ENCODE measurements at places on chromosomes 3 and 15. TPM values are rescaled to one million over a fixed set of nuclear protein-coding genes. Genes with fewer than 3 reads are reported as not detected.
A peak's percentile ranks its signal among the peaks of the same experiment; 100 is the strongest.

- no peak for DNase-seq
- no peaks in the 10 kb centered on the region for H3K4me1 ChIP-seq
- peaks cover 27% of the 10 kb centered on the region for H3K27me3 ChIP-seq
- H3K4me3 ChIP-seq = no peak overlapping the region
Observed at GRCh38 chr15:70344666-70345065, 246.9 kb upstream of the TLE3 start.

DNA sequence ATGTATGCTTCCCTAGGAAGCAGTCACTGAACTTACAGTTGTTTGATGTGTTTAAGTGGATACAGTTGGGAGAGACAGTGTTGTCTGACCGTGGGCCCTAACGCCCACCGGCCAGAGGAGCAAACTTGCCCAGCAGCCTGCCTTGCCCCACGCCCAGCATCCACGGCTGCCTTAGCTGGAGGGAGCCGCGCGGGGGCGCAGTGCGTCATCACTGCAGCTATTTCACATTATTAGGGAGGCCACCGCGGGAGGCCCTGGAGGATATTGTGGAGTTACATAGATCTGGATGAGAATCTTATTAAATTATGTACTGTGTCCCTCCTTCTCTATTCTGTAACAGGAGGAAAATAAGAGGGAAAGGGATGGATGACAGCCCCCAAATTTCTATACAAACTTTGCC is 267.2 kb downstream of the GABRG3 start:
- no peaks in the 10 kb centered on the region for H3K36me3 ChIP-seq
- no peak overlapping the region for H3K27ac ChIP-seq
- no peaks in the 10 kb centered on the region for H3K4me1 ChIP-seq
- H3K4me3 ChIP-seq = no peak overlapping the region
- H3K27me3 ChIP-seq = no peaks in the 10 kb centered on the region

DNA sequence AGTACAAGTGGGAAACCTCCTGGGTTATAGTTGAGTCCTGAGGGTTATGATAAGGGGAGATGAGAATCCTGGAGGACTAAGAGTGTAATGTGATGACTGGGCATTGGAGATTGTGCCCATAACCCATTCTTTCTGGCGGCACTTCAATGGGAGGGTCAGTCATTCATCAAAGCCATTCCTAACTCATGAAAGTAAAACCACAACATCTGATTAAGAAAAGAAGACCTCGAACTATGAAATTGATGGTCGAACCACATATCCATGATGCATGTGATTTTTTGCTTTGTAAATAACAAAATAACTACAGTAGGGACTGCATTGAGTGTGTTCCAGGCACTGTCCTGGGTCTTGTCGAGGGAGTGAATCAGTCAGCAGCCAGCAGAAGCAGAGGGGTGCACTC is 215.1 kb downstream of the SHQ1 start:
- H3K4me3 ChIP-seq = no peak overlapping the region
- DNase-seq = no peak
- H3K27me3 ChIP-seq = peaks cover 25% of the 10 kb centered on the region

- no peak overlapping the region for H3K4me3 ChIP-seq
- no peaks in the 10 kb centered on the region for H3K36me3 ChIP-seq
- no peak for DNase-seq
- no peaks in the 10 kb centered on the region for H3K4me1 ChIP-seq
Observed at GRCh38 chr15:94743668-94744067, 512.3 kb downstream of the MCTP2 start.

DNA sequence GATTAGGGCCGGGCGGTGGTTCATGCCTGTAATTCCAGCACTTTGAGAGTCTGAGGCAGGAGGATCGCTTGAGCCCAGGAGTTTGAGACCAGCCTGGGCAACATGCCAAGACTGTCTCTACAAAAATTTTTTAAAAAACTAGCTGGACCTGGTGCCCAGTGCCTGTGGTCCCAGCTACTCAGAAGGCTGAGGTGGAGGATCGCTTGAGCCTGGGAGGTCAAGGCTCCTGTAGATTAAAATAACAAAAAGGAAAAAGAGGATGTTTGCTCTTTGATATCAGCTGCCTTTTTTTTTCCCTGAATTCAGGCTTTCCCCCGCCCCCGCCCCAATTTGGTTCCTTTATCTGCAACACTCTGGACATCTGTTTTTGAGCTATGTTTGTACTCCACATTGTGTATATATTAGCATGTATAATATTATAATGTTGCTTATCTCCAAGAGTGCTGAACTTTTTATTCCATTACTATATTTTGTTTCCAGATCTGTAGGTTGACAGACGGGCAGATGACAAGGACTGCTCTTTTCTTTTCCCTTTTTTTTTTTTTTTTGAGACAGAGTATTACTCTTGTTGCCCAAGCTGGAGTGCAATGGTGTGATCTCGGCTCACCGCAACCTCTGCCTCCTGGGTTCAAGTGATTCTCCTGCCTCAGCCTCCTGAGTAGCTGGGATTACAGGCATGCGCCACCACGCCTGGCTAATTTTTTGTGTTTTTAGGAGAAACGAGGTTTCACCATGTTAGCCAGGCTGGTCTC is 4.6 kb downstream of the SNAP23 start:
- no peak for DNase-seq
- peaks cover 5% of the 10 kb centered on the region for H3K36me3 ChIP-seq
- no peaks in the 10 kb centered on the region for H3K27me3 ChIP-seq
- peak overlapping the region; percentile 27 for H3K27ac ChIP-seq
- peaks cover 30% of the 10 kb centered on the region for H3K4me1 ChIP-seq

GRCh38 chr3:177453451-177453844 is 256.2 kb upstream of the TBL1XR1 start:
- peaks cover 7% of the 10 kb centered on the region for H3K4me1 ChIP-seq
- H3K36me3 ChIP-seq = no peaks in the 10 kb centered on the region
- no peak overlapping the region for H3K27ac ChIP-seq
- H3K4me3 ChIP-seq = no peak overlapping the region
- DNase-seq = no peak

DNA sequence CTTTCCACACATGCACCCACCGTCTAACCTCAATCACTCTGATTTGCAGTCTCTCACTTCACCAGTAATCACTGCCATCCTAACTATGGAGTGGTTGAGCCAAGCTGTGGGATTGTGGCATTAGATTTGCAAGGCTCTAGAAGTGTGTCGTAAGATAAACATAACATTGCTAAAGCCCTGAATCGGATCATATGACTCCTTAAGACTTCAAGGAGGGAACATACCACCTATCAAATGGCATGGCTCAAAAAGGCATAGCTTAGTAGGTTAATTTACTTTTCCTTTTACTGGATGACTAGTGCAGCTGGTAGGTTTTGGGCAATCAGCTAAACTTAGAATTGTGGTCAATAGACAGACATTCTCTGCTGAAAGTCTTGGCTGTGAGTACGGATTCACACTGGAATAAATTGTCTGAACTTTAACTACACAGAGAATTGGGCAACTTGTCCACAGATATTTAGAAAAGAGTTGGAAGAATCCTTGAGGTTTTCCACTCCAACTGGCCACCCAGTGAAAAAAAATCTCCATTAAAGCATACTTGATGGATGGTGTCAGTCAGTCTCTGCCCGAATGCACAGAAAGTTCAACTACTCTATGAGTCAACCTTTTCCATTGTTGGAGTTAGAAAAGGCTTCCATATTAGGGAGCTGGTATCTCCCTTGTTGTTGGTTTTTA is 476.7 kb upstream of the CBLB start:
- no peaks in the 10 kb centered on the region for H3K36me3 ChIP-seq
- peak overlapping the region; percentile 91 for H3K27ac ChIP-seq
- H3K4me3 ChIP-seq = no peak overlapping the region
- DNase-seq = peak; percentile 77
- H3K4me1 ChIP-seq = peaks cover 20% of the 10 kb centered on the region

DNA sequence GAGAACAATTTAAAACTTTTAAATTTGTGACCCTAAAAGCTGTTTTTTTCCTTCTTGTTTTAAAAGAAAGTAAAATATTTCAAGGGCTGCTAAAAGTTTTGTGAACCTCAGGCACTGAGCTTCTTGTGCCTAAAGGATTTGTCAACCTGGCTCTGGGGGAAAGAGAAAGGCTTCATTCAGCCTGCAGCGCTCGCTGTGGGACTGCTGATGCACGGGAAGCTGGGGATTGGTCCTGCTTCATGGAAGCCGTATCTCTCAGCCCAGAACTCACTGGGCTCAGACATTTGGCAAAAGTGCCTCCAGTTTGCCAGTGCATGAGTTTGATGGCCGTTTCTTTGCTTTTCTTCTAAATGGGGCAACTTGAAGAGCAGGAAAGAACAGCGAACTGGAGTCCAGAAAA is 30.8 kb downstream of the TPRG1 start:
- no peaks in the 10 kb centered on the region for H3K36me3 ChIP-seq
- peaks cover 5% of the 10 kb centered on the region for H3K27me3 ChIP-seq
- H3K27ac ChIP-seq = no peak overlapping the region
- no peaks in the 10 kb centered on the region for H3K4me1 ChIP-seq
- H3K4me3 ChIP-seq = no peak overlapping the region
- DNase-seq = peak; percentile 74

GRCh38 chr3:158205994-158206393 is 96.1 kb downstream of the RSRC1 start:
- H3K36me3 ChIP-seq = no peaks in the 10 kb centered on the region
- no peaks in the 10 kb centered on the region for H3K4me1 ChIP-seq
- no peak for DNase-seq
- H3K4me3 ChIP-seq = no peak overlapping the region

GRCh38 chr3:52835766-52836470 is 1.1 kb upstream of the MUSTN1 start:
- H3K27ac ChIP-seq = no peak overlapping the region
- peaks cover 3% of the 10 kb centered on the region for H3K36me3 ChIP-seq
- no peak overlapping the region for H3K4me3 ChIP-seq

DNA sequence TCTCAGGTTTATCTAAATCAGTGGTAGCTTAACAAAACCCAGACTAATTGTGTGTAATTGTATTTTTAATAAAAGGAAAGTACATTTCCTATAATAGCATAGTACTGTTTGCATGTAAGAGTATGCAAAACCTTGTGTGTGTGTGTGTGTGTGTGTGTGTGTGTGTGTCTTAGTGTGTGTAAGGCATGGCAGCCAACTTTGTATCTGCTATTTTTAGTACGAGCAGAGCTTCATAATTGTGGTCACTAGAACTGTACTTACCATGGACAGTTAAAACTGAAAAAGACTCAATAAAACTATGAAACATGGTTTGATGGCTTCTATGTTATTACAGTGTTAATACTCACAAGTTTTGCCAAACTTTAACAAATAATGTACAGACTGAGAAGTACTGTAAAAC is 6.2 kb downstream of the P2RY1 start:
- no peak for DNase-seq
- H3K27me3 ChIP-seq = peaks cover 31% of the 10 kb centered on the region
- no peak overlapping the region for H3K4me3 ChIP-seq

- no peak for DNase-seq
- H3K27me3 ChIP-seq = peaks cover 3% of the 10 kb centered on the region
- no peaks in the 10 kb centered on the region for H3K4me1 ChIP-seq
- H3K36me3 ChIP-seq = no peaks in the 10 kb centered on the region
- H3K4me3 ChIP-seq = no peak overlapping the region
Observed at GRCh38 chr3:33901862-33902563, 103.6 kb downstream of the PDCD6IP start.

DNA sequence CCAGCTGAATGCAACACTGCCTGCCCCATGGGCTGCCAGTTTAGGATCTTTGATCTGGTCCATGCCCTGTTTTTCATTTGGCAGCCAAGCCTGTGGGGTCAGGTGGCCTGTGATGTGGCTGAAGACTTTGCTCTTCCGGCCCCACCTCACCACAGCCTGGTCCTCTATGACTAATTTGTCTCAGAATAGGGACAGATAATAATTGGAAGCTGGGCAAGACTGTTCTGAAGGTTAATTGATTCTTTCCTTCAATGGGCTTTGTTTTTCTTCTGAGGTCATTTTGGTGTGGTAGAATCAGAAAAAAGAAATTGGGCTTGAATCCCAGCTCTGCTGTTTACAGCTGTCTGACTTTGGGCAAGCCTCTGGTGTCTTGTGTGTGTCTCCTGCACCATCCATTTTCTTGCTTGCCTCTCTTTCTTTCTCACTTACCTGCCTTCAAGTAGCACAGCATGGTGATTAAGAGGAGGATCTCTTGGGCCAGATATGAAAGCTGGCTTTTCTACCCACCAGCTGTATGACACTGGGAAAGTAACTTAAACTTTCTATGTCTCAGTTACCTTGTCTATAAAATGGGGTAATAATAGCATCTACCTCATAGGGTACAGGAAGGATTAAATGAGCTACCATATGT is 24.2 kb downstream of the ABHD2 start:
- peaks cover 48% of the 10 kb centered on the region for H3K4me1 ChIP-seq
- no peaks in the 10 kb centered on the region for H3K27me3 ChIP-seq
- H3K4me3 ChIP-seq = no peak overlapping the region
- H3K36me3 ChIP-seq = peaks cover 28% of the 10 kb centered on the region
- no peak for DNase-seq
- H3K27ac ChIP-seq = peak overlapping the region; percentile 63

DNA sequence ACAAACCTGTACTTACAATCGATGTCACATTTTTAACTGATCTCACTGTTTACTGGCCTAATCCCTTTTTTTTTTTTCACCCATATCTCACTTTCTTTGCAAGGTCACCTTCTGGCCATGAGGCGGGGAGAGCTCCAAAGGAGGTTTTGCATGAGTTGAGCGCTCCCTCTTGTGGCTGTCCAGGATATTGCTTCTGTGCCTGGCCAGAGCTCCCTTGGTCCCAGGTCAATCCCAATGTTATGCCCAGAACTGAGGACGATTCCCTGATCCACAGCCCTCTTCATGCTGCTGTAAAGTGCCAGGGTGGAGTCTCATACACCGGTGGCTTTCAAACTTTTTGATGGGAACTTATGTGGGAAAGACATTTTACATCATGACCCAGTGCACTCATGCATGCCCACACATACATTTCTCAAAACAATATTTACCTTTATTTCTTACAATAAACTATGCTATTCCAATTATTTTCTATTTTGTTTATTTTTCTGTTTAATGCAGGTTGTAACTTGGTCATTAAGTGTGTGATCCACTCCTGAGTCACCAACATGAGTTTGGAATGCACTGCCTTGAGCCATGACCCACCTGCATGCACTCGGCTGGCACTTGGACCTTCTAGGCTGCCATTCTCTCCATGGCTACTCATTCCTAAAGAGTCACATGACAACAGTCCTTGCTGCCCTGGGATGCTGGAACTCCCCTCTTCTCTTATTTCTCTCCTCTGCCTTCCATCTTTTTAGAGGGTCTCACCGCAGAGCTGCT is 9.6 kb upstream of the SST start:
- peaks cover 16% of the 10 kb centered on the region for H3K27me3 ChIP-seq
- H3K4me1 ChIP-seq = no peaks in the 10 kb centered on the region
- no peaks in the 10 kb centered on the region for H3K36me3 ChIP-seq

- H3K27me3 ChIP-seq = peaks cover 50% of the 10 kb centered on the region
- peak; percentile 52 for DNase-seq
- H3K4me3 ChIP-seq = peak overlapping the region; percentile 63
- H3K36me3 ChIP-seq = no peaks in the 10 kb centered on the region
- H3K27ac ChIP-seq = no peak overlapping the region
- H3K4me1 ChIP-seq = peaks cover 4% of the 10 kb centered on the region
Observed at GRCh38 chr3:170038434-170039110, 777 bp downstream of the GPR160 start.

DNA sequence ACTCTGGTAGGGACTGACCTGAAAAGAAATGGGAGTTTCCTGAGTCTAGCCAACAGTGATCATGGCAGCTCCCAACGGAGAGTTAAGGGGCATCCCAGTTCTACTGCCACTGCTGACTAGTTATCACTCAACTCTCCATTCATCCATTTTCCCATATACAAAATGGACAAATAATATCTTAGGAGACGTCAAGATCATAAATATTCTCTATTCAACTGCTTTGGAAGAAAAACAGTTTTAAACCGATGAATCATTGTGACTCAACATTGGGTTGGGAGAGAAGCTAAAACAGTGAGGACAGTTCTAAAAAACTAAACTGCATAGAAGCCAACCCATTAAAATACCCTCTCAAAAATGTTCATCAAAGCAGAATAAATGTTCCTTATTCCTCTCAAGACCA is 57.6 kb upstream of the CHRM5 start:
- H3K4me1 ChIP-seq = peaks cover 38% of the 10 kb centered on the region
- H3K4me3 ChIP-seq = no peak overlapping the region
- DNase-seq = no peak
- no peaks in the 10 kb centered on the region for H3K27me3 ChIP-seq
- H3K36me3 ChIP-seq = no peaks in the 10 kb centered on the region

ANKRD34C gene
- not detected for total RNA-seq

ATP8B4 gene
- 1.1 TPM for total RNA-seq

PPP1R14D gene
- not detected for total RNA-seq
